ENCODE measurements at places on chromosomes 2 and 18.

- DNase-seq, result no peak
Measured at GRCh38 chr2:216109962-216110614, 940 bp downstream of the XRCC5 start.

- no peak for DNase-seq
Measured at GRCh38 chr2:121231385-121232000, 53.5 kb downstream of the TFCP2L1 start.

- DNase-seq, result no peak
Measured at GRCh38 chr2:135694711-135695110, 46.9 kb upstream of the UBXN4 start.

DNA sequence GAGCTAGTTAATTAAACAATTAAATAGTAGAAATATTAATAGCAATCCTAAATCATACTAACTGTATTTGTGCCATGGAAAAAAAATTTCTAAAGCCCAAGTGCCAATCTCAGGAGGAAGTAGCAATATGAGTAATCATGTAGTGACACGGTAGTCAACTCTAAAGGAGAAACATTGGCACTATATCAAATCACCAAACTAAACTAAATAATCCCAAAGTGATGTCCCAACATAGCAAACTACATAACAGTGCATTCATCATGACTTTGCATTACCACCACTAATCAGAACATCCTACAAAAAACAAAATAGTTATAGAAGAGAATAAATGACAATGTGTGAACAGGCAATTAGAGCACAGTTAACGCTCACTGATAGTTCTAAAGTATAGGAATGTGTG lies 195.1 kb downstream of the EXOC6B start:
- DNase-seq, result no peak

DNA sequence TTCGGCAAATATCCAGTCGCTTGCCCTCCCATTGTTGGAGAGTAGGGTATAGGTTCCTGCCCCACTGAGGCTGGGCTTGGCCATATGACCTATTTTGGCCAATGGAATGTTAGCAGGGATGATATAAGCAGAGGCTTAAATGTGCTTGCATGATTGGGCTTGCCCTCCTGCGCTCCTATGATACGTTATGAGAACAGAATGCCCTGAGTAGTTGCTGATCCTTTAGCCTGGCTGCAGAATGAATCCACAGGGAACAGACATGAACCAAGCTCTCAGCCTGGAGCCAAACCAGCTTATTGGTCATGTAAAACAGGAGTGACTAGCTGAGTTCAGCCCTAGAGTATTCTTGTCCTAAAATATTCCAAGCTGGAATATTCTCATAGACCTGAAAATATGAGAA lies 34.8 kb upstream of the IMP4 start:
- no peak for DNase-seq

DNA sequence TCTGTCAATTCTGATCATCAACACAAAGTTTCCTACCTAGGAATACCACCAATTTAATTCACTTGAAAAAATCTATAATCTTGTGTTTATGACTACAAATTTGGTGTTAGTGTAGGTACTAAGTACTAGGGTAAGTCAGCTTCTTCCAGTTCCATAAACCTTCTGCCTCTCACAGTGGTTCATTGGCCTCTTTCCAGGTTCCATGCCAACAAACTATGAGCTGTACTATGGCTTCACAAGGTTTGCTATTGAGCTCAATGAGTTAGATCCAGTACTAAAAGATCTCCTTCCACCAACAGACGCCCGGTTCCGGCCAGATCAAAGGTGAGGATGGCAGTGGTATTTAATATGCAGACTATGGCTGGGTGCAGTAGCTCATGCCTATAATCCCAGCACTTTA lies 58.8 kb downstream of the PRKRA start:
- DNase-seq, result no peak

DNA sequence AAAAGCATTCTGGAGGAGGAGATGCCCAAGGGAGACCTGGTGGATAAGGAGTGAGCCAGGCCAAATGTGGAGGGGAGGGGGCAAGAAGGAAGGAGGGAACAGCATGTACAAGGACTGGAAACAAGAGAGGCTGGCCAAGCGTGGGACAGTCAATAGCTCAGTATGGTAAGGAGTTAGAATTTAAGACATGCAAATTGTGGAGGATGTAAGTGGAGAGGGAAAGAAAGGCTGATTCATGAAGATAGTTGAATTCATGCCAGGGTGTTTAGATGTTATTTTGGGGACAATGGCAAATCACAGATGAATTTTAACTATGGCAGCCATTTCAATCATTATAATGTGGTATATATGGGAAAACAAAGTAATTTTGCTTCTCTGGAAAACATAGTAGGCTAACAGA lies 462.3 kb downstream of the MEIS1 start:
- no peak for DNase-seq

DNA sequence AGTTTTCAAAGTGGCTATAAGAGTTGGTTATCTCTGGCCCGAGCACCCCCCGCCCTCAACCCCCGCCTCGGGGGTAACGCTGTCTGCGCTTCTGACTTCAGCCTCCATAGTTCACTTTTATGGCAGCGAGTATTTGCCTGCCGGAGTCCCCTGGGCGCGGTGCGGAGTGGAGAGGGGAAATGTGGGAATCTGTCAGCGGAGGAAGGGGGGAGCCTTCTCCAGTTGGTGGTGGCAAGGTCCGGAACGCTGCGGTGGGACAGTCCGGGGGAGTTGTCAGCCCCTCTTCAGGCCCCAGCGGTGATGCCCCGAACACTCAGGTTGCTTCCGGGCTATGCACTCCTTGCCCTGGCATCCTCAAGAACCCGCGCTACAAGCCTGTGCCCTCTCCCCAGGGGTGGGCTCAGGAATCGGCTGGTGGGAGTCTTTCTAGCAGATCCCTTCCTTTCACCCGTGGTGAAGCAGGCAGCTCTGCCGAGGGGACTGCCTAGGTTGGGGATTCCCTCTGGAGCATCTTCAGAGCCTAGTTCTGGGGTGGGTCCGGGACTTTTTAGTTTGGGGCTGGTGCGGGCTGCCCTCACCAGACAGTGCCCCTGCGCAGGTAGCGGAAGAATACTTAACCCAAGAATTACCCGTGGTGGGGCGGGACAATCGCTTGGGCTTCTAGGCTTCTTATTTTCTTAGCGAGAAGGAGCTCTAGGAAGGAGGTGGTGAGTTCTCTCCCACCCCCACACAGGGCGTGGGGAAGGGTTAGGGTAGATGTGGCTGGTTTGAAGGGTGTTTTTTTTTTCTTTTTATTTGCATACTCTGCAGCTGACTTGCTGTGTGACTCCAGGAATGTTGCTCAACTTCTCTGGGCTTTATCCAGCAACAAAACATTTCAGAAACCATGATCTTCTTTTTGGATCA lies 1.6 kb downstream of the ATOH8 start:
- no peak for DNase-seq

GRCh38 chr18:43970656-43971055 lies 693.4 kb upstream of the SYT4 start:
- DNase-seq, result no peak

GRCh38 chr18:46946656-46947282 lies 29.4 kb downstream of the KATNAL2 start:
- DNase-seq, result peak; percentile 74

DNA sequence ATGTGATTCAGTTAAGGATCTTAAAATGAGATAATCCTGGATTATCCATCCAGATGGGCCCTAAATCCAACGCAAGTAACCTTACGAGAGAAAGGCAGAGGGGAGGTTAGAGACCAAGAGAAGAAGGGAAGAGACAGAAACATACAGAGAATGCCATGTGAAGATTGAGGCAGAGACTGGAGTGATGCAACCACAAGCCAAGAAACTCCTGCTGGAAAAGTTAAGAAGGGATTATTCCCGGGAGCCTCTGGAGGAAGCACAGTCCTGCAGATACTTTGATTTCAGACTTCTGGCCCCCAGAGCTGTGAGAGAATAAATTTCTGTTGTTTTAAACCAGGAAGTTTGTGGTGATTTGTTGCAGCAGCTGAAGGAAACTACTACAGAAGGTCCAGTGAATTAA lies 992.7 kb downstream of the BCL11A start:
- DNase-seq, result no peak

DNA sequence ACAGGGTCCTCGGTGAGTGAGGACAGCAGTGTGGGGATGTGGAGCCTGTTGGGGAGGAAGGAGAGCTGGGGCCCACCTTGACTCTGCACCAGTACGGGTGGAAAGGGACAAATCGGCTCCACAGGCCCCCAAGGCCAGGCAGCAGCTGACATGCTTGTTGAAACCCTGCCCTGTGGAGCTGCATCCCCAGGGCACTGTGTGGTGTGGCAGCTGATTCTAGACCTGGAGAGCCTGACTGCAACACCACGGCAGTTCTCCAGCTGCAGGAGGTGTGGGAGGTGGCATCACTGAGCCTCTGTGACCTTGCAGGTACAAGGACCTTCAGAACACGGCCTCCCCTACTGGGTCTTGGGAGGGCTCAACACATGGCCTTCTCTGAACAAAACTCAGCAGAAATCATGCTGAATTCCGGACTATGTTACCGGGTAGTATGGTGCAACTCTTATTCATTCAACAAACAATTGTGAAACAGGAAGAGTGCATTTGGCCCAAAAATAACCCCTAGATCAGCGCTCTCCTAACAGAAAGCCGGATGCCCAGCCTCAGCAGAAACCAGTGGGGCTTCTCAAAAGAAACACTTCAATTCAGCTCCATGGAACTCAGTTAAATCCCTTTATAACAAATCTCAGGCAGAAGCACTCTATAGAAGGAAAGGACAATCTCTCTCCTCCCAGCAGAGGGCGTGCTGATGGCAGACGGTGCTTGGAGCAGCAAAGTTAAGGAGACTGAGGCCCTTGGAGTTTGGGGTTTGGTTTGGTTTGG lies 104.4 kb upstream of the SALL3 start:
- DNase-seq, result peak; percentile 41

GRCh38 chr2:239919774-239920692 lies 105.1 kb downstream of the NDUFA10 start:
- no peak for DNase-seq

- peak; percentile 42 for DNase-seq
Measured at GRCh38 chr2:18498531-18498930, 61.9 kb downstream of the RDH14 start.

DNA sequence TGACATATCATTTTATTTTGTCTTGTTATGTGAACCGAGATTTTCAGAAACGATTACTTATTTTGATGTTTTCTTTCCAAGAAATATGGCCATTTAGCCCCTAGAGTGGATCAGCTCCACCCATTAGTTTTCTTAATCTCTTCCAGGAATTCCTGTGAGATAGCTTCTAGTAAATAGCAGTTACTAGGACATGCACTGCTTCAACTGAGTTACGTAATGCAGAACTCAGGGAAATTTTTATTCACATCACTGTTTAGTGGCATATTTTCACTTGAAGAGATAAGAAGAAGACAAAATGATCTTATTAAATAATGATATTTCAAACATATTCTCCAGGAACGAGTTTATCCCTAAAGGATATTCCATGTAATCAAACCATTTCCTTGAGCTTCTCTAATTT lies 573.5 kb upstream of the CNTNAP5 start:
- DNase-seq, result no peak

- no peak for DNase-seq
Measured at GRCh38 chr2:101759162-101759561, 61.7 kb downstream of the MAP4K4 start.

- DNase-seq, result no peak
Measured at GRCh38 chr2:20507166-20507692, 60.4 kb downstream of the RHOB start.

- DNase-seq, result no peak
Measured at GRCh38 chr2:74815941-74816340, 18.0 kb upstream of the HK2 start.

DNA sequence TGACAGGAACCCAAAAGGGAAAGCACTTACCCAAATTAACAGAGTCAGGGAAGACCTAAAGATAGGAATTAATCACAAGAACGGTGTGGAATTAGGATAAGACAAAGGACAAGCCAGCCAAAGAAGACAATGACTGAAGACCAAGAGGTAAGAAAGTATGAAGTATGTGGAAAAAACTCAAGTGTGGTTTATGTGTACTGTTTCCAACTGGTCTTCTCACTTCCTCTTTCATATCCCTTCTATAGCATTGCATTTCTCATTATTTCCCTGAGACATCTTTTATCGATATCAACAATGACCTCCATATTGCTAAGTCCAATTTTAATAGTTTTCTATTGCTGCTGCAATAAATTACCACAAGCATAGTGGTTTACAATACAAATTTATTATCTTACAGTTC lies 313.5 kb upstream of the SLC39A10 start:
- no peak for DNase-seq

- DNase-seq, result no peak
Measured at GRCh38 chr2:226581004-226581403, 218.6 kb downstream of the IRS1 start.

DNA sequence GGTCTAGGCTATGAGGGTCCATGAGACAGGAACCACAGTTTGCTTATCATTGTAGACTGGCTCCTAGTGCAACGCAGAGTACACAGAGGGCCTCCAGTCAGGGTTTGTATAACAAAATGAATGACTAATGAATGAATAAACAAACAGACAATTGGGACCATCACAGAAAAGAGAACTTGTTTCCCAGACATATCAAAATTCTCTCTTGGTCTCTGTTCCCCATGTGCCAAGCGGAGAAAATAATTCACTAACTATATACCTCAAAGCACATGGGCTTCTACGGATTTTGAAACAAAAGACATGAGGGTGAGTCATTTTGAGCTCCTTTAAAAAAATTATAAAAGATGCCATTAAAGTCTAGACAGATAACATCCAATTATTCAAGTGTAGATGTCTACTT lies 28.0 kb downstream of the INO80C start:
- no peak for DNase-seq

DNA sequence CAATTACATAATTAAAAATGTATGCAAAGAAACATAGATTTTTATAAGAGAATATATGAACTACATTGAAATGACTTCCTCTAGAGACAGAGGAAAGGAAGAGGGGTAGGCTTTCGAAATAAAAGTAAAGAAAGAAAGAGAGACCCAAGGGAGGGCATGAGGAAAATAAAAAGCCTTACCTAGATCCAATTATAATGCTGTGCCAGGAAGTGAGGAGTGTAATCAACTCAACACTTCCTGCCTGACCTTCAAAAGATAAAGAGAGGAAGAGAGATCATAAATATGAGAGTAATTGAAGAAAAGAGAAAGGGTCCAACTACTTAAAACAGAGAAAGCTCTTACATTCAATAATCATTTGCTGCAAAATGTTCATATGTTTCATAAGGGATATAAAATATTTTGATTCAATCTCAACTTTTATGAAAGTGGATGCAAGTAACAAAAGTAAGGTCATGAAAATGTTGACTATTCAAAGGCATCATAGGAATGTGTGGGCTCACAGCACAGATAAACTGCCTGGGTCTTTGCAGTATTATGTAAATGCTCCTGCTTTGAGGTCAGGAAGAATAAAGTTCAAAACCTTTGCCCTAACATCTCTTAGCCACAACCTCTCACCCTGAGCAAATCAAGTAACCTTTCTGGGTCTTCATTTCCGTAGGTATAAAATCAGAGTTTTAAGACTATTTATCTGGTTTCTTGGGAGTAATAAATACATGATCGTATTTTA lies 1237.7 kb downstream of the LRP1B start:
- no peak for DNase-seq
